ENCODE measurements at places on chromosomes 12 and 14.

DNA sequence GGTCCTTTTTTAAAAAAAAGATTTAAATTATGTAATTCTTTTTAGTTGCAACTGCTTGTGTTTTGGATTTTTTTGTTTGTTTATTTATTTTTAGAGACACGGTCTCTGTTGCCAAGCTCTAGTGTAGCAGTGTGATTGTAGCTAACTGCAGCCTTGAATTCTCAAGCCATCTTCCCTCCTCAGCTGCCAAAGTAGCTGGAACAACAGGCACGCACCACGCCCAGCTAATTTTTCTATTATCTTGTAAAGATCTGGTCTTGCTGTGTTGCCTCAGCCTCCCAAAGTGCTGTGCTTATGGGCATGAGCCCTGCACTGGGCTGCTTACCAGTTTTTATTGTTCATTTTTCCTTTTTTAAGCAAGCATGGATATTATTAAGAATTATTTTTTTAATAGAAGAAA lies 10.6 kb upstream of the ART4 start:
- DNase-seq, result no peak

- DNase-seq, result no peak
These were observed 85.6 kb downstream of the SMOC1 start for GRCh38 chr14:69964841-69965240.

GRCh38 chr14:22497144-22497423 lies 91.9 kb downstream of the DAD1 start:
- no peak for DNase-seq

GRCh38 chr14:97649752-97650151 lies 852.6 kb downstream of the VRK1 start:
- DNase-seq, result no peak

GRCh38 chr12:130933269-130933995 lies 20.3 kb upstream of the ADGRD1 start:
- DNase-seq, result no peak

- DNase-seq, result no peak
These were observed 96.0 kb downstream of the GPHN start for GRCh38 chr14:66603945-66604344.

- no peak for DNase-seq
These were observed 75.9 kb downstream of the CCDC88C start for GRCh38 chr14:91341751-91342154.

All from omental fat pad (tissue), 4 donors.